ENCODE measurements at places on chromosomes 16 and 17.

GRCh38 chr16:28010671-28011070 lies 52.8 kb downstream of the GSG1L start:
- no peak overlapping the region for H3K4me3 ChIP-seq
- H3K36me3 ChIP-seq = no peaks in the 10 kb centered on the region
- no peaks in the 10 kb centered on the region for H3K4me1 ChIP-seq
- H3K27ac ChIP-seq = no peak overlapping the region
- no peak for DNase-seq

DNA sequence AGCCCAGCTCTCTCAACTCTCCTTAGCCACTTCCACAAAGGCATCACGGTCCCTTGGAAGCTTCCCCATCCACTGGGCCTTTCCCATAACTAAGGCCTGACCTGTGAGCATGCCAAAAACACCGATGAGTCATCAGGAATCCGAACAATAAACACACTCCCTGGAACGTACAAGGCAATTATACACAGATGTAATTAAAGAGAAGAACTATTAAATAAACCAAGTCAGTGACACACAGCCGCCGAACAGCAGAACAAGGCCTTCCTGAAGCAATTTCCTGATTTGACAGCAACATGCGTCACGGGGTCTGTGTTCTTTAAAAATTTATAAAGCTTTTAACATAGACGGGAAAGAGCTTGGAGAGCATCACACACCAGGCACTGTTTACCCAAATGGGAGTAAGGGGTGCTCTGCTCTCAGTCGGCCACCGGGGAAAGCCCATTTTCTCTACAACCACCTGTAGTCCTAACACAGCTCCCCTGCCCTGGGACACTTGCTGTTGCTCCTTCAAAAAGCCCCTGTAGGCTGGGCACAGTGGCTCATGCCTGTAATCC lies 29.4 kb downstream of the COG7 start:
- peaks cover 23% of the 10 kb centered on the region for H3K4me1 ChIP-seq
- DNase-seq = peak; percentile 88
- no peaks in the 10 kb centered on the region for H3K27me3 ChIP-seq
- peaks cover 2% of the 10 kb centered on the region for H3K36me3 ChIP-seq
- H3K27ac ChIP-seq = peak overlapping the region; percentile 91
- no peak overlapping the region for H3K4me3 ChIP-seq

GRCh38 chr16:10667239-10667638 lies 27.5 kb downstream of the TEKT5 start:
- H3K36me3 ChIP-seq = no peaks in the 10 kb centered on the region
- H3K27ac ChIP-seq = no peak overlapping the region
- H3K27me3 ChIP-seq = no peaks in the 10 kb centered on the region

GRCh38 chr16:69712277-69712676 lies 14.1 kb downstream of the NQO1 start:
- no peak overlapping the region for H3K4me3 ChIP-seq
- no peak overlapping the region for H3K27ac ChIP-seq
- no peaks in the 10 kb centered on the region for H3K4me1 ChIP-seq
- peaks cover 62% of the 10 kb centered on the region for H3K36me3 ChIP-seq
- no peaks in the 10 kb centered on the region for H3K27me3 ChIP-seq
- DNase-seq = peak; percentile 48

DNA sequence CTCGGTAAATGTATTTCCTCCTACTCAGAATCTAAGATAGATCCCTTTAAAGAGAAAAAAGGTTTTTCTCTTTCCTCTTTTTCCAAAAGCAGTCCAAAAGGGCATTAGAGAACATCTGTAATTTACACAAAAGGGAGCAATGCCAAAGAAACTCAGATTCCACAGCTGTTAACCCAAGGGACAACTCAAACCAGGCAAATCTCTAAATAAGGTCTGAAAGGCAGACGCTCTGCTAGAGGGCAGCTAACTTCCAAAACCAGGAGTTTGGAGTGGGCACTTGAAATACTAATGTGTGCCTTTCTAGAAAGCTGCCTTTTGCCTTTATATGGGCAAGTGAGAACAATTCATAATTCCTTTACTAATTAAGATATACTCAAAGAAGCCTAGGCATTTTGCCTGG lies 435.7 kb downstream of the ZFHX3 start:
- H3K27ac ChIP-seq = peak overlapping the region; percentile 73
- H3K36me3 ChIP-seq = no peaks in the 10 kb centered on the region
- H3K27me3 ChIP-seq = no peaks in the 10 kb centered on the region

- no peak overlapping the region for H3K4me3 ChIP-seq
- H3K27ac ChIP-seq = no peak overlapping the region
- no peak for DNase-seq
These were observed 11.9 kb downstream of the NFATC3 start for GRCh38 chr16:68097088-68097487.

GRCh38 chr16:48907906-48908634 lies 298.1 kb upstream of the N4BP1 start:
- no peaks in the 10 kb centered on the region for H3K4me1 ChIP-seq
- no peaks in the 10 kb centered on the region for H3K27me3 ChIP-seq
- no peak overlapping the region for H3K4me3 ChIP-seq
- DNase-seq = no peak
- H3K36me3 ChIP-seq = no peaks in the 10 kb centered on the region
- no peak overlapping the region for H3K27ac ChIP-seq

DNA sequence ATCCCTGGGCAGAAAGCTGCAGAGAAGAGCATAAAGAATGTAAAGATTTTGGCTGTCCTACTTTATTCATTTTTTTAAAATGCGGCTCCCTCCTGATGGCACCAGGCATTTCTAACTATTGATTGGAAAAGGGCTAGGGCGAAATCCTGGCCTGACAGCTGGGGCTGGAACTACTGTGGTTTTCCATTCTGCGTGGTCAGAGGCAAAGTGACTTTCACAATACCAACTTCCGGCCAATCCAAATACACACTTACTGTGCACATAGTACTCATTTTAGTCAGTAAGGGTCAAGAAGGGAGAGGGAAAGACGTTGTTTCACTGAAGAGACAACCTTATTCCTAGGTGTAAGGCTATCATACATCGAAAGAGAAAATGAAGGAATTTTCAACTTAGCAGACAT lies 113.8 kb upstream of the PMFBP1 start:
- H3K27ac ChIP-seq = no peak overlapping the region
- no peaks in the 10 kb centered on the region for H3K27me3 ChIP-seq
- no peaks in the 10 kb centered on the region for H3K4me1 ChIP-seq
- no peak for DNase-seq

- H3K27ac ChIP-seq = peak overlapping the region; percentile 74
- H3K4me3 ChIP-seq = peak overlapping the region; percentile 40
- peak; percentile 38 for DNase-seq
- no peaks in the 10 kb centered on the region for H3K4me1 ChIP-seq
- H3K27me3 ChIP-seq = no peaks in the 10 kb centered on the region
- peaks cover 12% of the 10 kb centered on the region for H3K36me3 ChIP-seq
These were observed 33.9 kb downstream of the DCUN1D3 start for GRCh38 chr16:20866145-20866772.

GRCh38 chr16:81515281-81515680 lies 70.7 kb downstream of the CMIP start:
- H3K27ac ChIP-seq = no peak overlapping the region
- no peak overlapping the region for H3K4me3 ChIP-seq
- H3K27me3 ChIP-seq = no peaks in the 10 kb centered on the region

DNA sequence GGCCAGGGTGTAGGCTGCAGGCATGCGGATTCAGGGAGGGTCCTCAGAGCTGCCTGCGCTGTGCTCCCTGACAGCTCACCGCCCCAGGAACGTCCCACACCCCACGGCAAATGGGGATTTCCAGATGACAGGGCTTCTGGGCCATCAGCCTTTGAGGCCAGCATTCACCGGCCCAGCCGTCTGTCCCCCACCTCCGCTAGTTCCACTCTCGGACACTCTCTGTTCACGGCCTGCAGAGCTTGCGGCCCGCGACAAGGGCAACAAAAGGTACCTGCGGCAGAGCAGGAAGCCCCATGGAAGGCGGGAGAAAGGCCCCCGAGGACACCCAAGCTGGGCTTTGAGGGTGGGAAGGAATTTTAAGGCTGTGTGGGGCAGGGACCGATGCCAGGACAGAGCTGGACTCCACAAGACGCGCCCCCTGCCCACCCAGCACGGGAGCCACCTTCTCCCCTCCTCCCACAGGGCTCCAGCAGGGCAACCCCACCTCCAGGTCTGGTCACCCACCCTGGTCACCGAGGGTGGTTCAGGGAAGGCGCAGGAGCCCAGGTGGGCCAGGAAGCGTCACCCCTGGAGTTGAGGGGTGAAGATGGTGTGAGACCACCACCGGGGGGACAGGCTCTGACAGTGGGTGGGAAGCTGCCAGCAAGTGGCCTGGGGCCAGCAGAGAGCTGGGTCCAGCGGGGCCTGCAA lies 5.6 kb upstream of the CYBA start:
- H3K27ac ChIP-seq = no peak overlapping the region
- H3K4me3 ChIP-seq = no peak overlapping the region
- peaks cover 7% of the 10 kb centered on the region for H3K27me3 ChIP-seq
- DNase-seq = no peak
- H3K4me1 ChIP-seq = peaks cover 2% of the 10 kb centered on the region

- no peak overlapping the region for H3K27ac ChIP-seq
- H3K36me3 ChIP-seq = no peaks in the 10 kb centered on the region
- H3K4me1 ChIP-seq = peaks cover 5% of the 10 kb centered on the region
- no peak for DNase-seq
- H3K4me3 ChIP-seq = no peak overlapping the region
These were observed 9.3 kb downstream of the PDZD9 start for GRCh38 chr16:21991621-21992020.

GRCh38 chr17:16906680-16907079 lies 65.2 kb downstream of the TNFRSF13B start:
- H3K36me3 ChIP-seq = no peaks in the 10 kb centered on the region
- peaks cover 25% of the 10 kb centered on the region for H3K27me3 ChIP-seq
- no peak overlapping the region for H3K4me3 ChIP-seq
- H3K27ac ChIP-seq = no peak overlapping the region
- H3K4me1 ChIP-seq = no peaks in the 10 kb centered on the region

DNA sequence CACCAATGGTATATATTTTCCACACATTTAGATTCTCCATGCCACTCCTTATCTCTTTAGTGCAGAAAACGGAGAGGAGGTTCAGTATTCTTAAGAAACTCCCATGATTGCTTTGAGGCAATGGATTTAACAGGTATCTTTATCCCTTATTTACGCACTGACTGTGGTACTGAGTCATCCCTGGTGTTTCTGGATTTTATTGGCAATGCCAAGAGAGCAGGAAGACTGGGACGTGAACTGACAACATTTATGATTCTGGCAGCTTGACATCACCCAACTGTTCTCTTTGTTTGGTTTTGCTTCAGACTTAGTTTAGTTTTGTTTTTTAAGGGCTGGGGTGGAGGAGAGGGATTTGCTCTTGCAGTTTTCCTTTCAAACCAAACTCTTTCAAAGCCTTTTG lies 131.4 kb downstream of the WWOX start:
- H3K4me3 ChIP-seq = no peak overlapping the region
- peaks cover 20% of the 10 kb centered on the region for H3K4me1 ChIP-seq
- no peak for DNase-seq
- H3K27ac ChIP-seq = no peak overlapping the region
- no peaks in the 10 kb centered on the region for H3K27me3 ChIP-seq

- H3K27me3 ChIP-seq = no peaks in the 10 kb centered on the region
- H3K36me3 ChIP-seq = peaks cover 33% of the 10 kb centered on the region
- no peak overlapping the region for H3K4me3 ChIP-seq
- no peak for DNase-seq
- peak overlapping the region; percentile 10 for H3K27ac ChIP-seq
These were observed 13.2 kb downstream of the NOB1 start for GRCh38 chr16:69741519-69741918.

DNA sequence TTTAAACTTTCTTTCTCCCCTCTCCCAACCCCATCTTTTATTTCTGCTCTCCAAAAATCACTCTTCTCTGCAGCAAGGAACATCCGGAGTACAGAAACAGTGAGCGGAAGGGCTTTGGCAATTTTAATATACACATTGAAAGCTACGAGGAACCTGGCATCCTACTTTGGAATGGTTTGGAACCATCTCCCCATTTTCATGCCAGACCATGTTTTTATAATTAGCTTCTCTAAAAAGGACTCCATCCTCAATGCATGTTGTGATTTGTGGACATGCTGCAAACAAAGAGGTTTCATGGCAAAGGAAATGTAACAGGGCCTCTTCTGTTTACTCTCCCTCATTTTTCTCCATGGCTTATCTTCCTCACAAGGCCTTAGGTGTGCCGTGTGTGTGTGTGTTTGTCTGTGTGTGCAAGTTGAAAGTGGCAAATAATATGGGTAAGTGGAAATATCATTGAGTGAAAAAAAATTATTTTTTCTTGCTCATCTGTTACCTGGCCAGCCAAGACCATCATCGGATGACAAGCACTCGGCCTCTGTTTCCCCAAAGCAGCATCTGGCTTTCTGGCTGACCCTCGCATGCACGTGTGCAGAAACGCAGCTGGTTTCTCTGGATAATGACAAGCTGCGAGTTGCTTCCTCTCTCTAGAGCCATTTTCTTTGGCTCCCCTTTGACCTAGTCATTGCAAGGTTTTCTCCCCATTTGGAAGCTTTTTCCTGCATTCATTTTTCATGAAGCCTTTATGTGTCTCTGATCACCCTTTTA lies 585.0 kb downstream of the TMEM114 start:
- DNase-seq = no peak
- H3K27me3 ChIP-seq = no peaks in the 10 kb centered on the region

- peak; percentile 91 for DNase-seq
- H3K27me3 ChIP-seq = no peaks in the 10 kb centered on the region
- H3K4me3 ChIP-seq = peak overlapping the region; percentile 77
- peak overlapping the region; percentile 92 for H3K27ac ChIP-seq
These were observed 654 bp downstream of the LASP1 start for GRCh38 chr17:38870259-38871165.

DNA sequence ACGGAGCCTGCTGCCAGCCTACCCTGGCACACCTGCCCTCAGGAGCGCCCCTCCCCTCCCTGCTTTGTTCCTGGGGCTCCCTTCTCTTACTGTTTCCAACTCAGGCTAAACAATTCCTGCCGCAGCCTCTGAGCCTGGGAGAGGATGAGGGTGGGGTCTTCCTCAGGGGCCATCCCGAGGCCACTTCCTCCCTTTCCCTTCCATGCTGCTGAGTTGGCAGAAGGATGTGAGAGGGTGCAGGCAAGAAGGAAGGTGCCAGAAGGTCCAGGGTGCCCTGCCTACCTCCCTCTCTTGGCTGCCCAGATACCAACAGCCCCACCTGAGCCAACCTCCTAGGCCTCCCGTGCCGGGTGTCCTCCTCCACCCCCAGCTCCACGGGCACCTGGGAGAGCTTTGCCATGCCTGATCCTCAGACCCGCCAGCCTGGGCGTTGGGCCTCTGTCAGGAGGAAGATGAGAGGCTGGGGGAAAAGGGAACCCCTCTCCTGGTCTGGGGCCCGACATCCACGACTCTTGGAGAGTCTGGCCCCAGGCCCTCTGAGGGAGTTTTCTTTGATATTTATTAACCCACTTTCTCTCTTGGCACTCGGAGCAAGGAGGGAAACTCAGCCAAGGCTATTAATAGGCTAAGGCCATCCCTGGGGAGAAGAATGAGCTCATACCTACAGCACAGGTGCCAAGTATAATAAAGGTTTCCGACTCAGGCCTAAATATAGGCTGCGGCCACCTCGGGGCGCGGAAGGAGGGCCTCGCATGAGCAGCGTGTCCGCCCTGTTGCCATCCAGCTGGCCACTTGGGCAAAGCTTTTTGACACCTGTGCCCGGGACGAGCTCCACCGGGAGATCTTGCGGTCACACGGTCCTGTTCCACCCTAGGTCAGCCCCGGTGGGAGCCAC lies 232.0 kb downstream of the ENGASE start:
- no peaks in the 10 kb centered on the region for H3K36me3 ChIP-seq
- H3K4me3 ChIP-seq = peak overlapping the region; percentile 4
- H3K27me3 ChIP-seq = no peaks in the 10 kb centered on the region

- H3K36me3 ChIP-seq = no peaks in the 10 kb centered on the region
- no peaks in the 10 kb centered on the region for H3K27me3 ChIP-seq
- peaks cover 51% of the 10 kb centered on the region for H3K4me1 ChIP-seq
- H3K4me3 ChIP-seq = no peak overlapping the region
These were observed 39.0 kb downstream of the TK2 start for GRCh38 chr16:66510711-66511601.

All from tibial artery (tissue), 4 donors.